PC-9 (cell line): ENCODE measurements at places on chromosomes 2 and 18. TPM values are rescaled to one million over a fixed set of nuclear protein-coding genes. Genes with fewer than 3 reads are reported as not detected.

ZNF521 gene
- total RNA-seq: not detected in 2 replicates

ZBTB14 gene
- 14.2 and 15.7 TPM in 2 replicates for total RNA-seq

IL1RL2 gene
- total RNA-seq: 1.2 and 1.9 TPM in 2 replicates

TMEM37 gene
- total RNA-seq: 1.2 TPM in 2 replicates

D2HGDH gene
- total RNA-seq: 131 and 232 TPM in 2 replicates

SIGLEC15 gene
- total RNA-seq: 0.50 and 1.0 TPM in 2 replicates

CYP27C1 gene
- 0.94 and 1.6 TPM in 2 replicates for total RNA-seq

SERPINB13 gene
- total RNA-seq: not detected in 2 replicates

ANKRD30BL gene
- total RNA-seq: not detected in 2 replicates

LCT gene
- total RNA-seq: not detected in 2 replicates

GATA6 gene
- 9.1 and 12.3 TPM in 2 replicates for total RNA-seq

DRC1 gene
- total RNA-seq: 4.7 and 6.4 TPM in 2 replicates

TGFA gene
- total RNA-seq: 27.7 and 36.4 TPM in 2 replicates

ANKRD36C gene
- total RNA-seq: 25.8 and 28.3 TPM in 2 replicates

LDLRAD4 gene
- 1.2 and 1.7 TPM in 2 replicates for total RNA-seq

CCDC141 gene
- total RNA-seq: not detected in 2 replicates

CDH19 gene
- not detected in 2 replicates for total RNA-seq

IL36B gene
- total RNA-seq: not detected in 2 replicates

ASXL3 gene
- total RNA-seq: not detected in 2 replicates

LIMS3 gene
- 1.4 and 2.3 TPM in 2 replicates for total RNA-seq

CLEC4F gene
- not detected in 2 replicates for total RNA-seq

INO80C gene
- total RNA-seq: 23.9 and 29.5 TPM in 2 replicates

REG3G gene
- total RNA-seq: not detected in 2 replicates

CYRIA gene
- total RNA-seq: 3.9 and 4.0 TPM in 2 replicates

C1QL2 gene
- total RNA-seq: not detected in 2 replicates

SRD5A2 gene
- total RNA-seq: not detected in 2 replicates

SLC11A1 gene
- total RNA-seq: 0.35 and 0.44 TPM in 2 replicates

RNF152 gene
- 0.20 TPM in 1 of 2 replicates, not detected in the other for total RNA-seq

PLB1 gene
- total RNA-seq: 1.7 and 2.7 TPM in 2 replicates

ALPG gene
- 0.76 and 1.2 TPM in 2 replicates for total RNA-seq

DOK6 gene
- not detected in 2 replicates for total RNA-seq

CD8B2 gene
- total RNA-seq: not detected in 2 replicates

SOWAHC gene
- 12.8 and 14.3 TPM in 2 replicates for total RNA-seq

SAG gene
- not detected in 2 replicates for total RNA-seq

COX7A2L gene
- total RNA-seq: 141 and 144 TPM in 2 replicates

TUBA3E gene
- not detected in 2 replicates for total RNA-seq

DSC1 gene
- total RNA-seq: 0.09 and 0.10 TPM in 2 replicates

CD28 gene
- total RNA-seq: not detected in 2 replicates

GALNT5 gene
- 1.3 and 1.9 TPM in 2 replicates for total RNA-seq

EPAS1 gene
- total RNA-seq: 127 and 163 TPM in 2 replicates

MCFD2 gene
- total RNA-seq: 127 and 163 TPM in 2 replicates

CD207 gene
- total RNA-seq: not detected in 2 replicates

NABP1 gene
- 39.0 and 46.5 TPM in 2 replicates for total RNA-seq

RBBP8 gene
- total RNA-seq: 22.0 and 28.4 TPM in 2 replicates

SLC38A11 gene
- total RNA-seq: not detected in 2 replicates

CHST10 gene
- total RNA-seq: not detected in 2 replicates

PPP4R1 gene
- 157 and 167 TPM in 2 replicates for total RNA-seq

STEAP3 gene
- total RNA-seq: 23.0 and 26.3 TPM in 2 replicates

MAP4K3 gene
- 38.4 and 46.7 TPM in 2 replicates for total RNA-seq

BMP10 gene
- not detected in 2 replicates for total RNA-seq

LYPD1 gene
- total RNA-seq: 5.1 and 10.3 TPM in 2 replicates

CDH20 gene
- not detected in 2 replicates for total RNA-seq

DHRS9 gene
- total RNA-seq: not detected in 2 replicates

HSBP1L1 gene
- 32.6 and 41.5 TPM in 2 replicates for total RNA-seq

ALLC gene
- total RNA-seq: not detected in 2 replicates

TMEM17 gene
- total RNA-seq: 7.6 and 11.0 TPM in 2 replicates

ATG4B gene
- total RNA-seq: 162 and 177 TPM in 2 replicates
